ENCODE measurements at places on chromosomes 13 and 19.

GRCh38 chr13:111952032-111952431 is 114.9 kb upstream of the SOX1 start:
- no peak for DNase-seq

DNA sequence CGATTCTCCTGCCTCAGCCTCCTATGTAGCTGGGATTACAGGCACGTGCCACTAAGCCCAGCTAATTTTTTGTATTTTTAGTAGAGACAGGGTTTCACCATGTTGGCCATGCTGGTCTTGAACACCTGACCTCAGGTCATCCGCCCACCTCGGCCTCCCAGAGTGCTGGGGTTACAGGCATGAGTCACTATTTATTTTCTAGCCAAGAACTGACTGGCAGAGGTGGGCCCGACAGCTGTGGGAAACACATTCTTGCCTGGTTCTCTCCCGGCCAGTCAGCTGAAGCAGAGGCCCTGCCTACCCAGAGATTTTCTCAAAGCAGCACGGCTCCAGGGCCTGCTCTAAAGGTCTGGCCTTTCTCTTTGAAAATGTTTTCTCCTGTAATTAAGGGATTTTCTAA is 108.0 kb downstream of the KCTD15 start:
- no peak for DNase-seq

GRCh38 chr19:50933640-50934039 is 19.2 kb downstream of the KLK5 start:
- no peak for DNase-seq

DNA sequence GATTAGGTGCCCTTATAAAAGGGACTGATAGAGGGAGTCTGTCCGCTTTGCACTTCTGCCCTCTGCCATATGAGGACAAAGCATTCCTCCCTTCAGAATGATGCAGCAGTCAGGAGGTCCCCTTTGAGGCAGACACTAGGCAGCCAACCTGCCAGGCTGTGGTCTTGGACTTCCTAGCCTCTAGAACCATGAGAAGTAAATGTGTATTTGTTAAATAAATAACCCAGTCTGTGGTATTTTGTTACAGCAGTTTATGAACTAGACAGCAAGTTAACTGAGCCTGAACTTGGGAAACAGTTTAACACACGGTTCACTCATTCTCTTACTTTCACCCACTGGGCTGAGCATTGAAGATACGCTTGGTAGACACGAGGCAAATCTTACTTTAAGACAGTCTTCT is 313.2 kb downstream of the UQCRFS1 start:
- DNase-seq = no peak

- DNase-seq = no peak
These were observed 41.0 kb downstream of the CCDC70 start for GRCh38 chr13:51902776-51903175.

- no peak for DNase-seq
These were observed 13.7 kb downstream of the ACTN4 start for GRCh38 chr19:38661136-38661535.

GRCh38 chr13:99702687-99703319 is 201.5 kb downstream of the TM9SF2 start:
- no peak for DNase-seq

DNA sequence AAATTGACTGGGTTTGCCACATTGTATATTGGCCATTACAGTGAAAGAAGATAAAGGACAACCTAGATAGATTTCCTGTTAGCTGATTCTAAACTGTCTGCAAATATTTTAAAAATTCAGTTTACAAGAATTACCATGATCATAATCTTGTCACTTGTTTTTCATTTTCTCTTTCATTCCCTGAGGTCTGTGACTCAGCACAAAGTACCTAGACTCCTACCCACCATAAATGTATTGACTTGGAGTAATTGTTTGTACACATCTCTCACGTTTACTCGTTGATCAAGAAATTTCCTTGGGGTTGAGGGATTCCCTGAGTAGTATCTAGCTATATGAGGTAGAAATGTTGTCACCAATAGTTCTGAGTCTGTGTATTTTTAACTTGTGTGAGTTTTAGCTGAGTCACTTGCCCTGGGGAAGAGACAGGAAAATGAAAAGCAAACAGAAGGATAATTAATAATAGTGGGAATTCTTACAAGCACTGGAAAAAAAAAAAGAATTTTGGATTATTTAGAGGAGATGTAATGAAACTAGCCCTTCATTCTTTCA is 299.2 kb upstream of the DACH1 start:
- DNase-seq = no peak

GRCh38 chr19:13053238-13053637 is 49.4 kb downstream of the LYL1 start:
- no peak for DNase-seq

DNA sequence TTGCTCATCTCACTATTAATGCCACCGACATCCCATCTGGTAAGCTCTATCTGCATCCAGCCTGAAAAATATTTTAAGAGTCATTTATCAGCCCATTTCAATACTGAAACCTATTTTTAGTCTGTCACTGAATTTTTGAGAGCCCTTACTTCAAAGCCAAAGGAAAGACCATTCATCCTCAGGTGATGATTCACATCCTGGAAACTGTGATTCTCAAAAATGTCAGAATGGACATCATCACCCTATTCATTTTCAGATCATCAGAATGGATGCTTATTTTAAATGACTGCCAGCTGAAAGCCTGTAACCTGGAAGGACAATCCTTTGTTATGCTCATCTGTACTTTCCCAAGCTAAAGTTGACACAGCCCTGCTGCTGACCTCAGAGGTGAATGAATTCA is 27.0 kb downstream of the TNFSF11 start:
- no peak for DNase-seq

- no peak for DNase-seq
These were observed 2.4 kb downstream of the KLK1 start for GRCh38 chr19:50821248-50821612.

DNA sequence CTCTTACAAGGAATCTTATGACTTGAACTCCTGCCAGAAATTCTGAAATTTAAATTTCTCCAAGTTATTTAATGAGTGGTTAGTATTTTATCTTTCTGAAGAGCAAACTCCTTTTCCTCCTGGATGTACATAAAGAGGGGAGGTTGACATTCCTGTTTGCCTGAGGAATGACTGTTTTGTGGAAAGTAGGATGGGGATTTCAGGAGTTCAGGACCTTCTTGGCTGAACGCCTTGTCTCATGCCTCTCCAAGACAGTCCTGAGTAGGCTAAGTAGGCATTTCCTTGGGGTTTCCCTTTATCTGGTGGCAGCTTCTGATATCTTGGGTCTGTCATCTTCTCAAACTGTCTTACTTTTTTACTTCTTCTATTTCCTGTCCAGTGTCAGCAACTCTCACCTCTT is 356.6 kb downstream of the TDRD3 start:
- DNase-seq = no peak

DNA sequence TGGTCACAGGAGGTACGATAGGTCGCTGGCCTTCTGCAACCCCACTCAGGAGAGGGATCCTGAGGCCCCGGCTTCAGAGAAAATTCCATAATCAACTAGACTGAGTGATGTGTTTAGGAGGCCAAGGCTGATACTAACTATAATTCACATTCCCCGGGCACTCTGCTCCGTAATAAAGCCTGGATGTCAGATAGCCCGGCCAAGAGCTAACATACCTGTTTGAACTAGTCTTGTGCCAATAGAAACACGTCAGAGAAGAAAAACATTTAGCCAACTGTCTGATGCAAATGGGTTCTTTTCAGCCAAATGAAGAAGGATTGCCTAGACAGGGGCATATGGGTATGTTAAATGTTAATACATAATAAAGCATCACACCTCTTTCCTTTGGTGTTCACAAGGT is 204.2 kb downstream of the TSHZ3 start:
- DNase-seq = no peak

- DNase-seq = no peak
These were observed 31.1 kb upstream of the SIAH3 start for GRCh38 chr13:45882626-45883025.

DNA sequence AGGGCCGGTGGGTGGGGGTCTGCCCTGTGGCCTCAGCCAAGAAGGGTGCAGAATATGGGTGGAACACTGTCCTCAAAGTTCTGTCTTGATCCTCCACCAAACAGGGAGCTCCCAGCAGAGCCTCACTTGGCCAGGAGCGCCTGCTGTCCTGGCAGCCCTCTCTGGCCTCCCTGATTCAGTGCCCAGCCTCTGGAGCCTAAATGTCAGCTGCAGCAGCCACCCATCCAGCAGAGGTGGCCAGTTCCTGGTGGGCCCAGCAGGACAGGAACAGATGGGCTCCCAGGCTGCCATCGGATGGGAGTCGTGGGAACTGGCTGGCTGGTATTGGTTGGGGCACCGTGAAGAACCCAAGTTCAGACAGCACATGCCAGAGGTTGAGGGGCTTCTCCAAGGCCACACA is 1.8 kb upstream of the USE1 start:
- no peak for DNase-seq

- no peak for DNase-seq
These were observed 46.8 kb downstream of the CCNE1 start for GRCh38 chr19:29858621-29859020.

DNA sequence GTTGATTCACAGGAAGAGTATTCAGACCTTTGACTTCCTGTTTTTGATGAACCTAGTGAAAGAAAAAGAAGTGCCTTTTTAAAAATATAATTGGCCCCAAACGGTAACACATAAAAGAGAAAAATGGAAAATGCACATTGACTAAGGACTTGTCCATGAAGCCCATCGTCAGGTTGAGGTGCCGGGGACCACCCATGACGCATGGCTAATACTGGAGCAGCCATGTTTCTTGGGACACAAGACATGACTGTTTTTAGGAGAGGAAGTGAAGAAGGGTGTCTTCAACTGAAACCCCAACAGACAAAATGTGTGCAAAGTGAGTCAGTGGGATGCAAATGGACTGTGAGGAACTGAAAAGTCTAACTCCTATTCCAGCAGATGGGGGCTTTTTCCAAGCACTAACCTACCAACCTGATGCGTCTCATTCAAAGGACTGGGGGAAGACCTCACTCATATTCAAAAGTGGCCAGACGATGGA is 459.4 kb downstream of the FOXO1 start:
- no peak for DNase-seq

DNA sequence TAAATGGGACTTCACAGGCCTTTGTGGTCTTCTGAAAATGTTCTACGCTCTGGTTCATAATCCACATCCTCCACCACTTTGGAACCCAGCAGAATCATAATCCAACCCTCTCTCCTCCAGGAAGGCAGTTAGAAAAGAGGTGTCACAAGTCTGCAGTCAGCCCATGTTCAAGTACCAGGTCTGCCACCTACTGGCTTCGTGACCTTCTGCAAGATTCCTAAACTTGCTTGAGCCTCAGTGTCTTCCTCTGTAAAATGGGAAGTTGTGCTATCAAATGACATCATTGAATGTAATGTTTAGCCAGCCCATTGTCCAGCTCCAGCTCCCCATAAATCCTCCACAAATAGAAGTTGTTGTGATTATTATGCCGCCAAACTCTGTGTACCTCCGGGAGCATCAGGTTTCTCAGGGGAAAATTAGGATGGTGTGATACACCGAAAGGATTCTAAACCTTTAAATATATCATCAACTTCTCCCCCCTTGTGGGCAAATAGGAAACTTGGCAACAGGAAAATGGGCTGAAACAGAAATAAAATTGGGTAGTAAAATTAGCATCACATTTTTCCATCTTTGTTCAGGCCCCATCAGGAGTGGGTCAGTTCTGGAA is 109.7 kb downstream of the NUFIP1 start:
- no peak for DNase-seq

DNA sequence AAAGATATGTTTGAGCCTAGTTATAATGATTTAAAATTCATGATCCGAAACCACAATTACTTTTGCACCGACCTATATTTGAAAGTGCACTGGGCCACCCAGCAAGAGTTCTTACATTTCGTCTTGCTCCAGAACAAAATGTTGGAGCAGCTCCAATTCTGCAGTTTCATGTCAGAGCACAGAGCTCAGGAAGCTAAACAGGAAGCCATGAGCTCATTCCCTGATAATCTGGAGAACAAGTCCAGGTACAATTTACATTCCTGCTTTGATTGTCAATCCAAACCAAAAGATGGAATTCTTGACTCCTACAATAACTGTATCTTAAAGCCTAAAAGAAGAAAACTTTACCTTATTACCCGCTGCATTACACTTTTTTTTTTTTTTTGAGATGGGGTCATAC is 131.8 kb downstream of the KCTD12 start:
- DNase-seq = no peak

DNA sequence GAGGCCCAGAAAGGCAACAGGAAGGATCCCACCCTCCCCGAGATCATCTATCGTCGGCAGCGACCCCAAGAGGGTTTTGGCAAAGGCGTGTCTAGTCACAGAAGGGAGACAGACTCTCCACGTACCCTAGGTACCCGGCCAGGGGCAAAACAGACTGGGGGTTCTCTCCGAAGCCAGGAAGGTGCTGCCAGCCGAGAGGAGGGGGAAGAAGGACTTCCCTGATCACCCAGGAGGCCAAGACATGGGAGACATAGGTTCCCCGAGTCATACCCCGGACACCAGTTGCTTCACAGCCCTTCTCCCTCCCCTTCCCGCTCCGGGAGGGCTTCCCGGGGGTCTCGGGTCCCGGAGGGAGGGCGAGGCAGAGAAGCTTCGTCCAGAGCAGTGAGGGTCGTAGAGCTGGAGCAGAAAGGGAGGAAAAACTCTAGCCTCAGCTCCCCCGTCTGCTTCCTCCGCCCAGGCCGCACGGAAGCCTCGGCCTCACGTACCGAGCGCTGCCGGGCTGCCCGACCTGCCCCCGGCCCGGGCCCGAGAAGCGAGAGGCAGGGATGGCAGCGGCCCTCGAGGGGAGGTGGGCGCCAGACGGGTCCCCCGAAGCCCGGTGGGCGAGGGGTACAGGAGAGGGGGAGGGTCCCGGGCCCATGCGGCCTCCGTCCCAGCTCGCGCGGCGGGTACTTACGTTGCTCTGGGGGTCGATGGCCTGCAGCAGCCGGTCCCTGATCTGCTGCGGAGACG is 644 bp downstream of the MED26 start:
- peak; percentile 15 for DNase-seq

GRCh38 chr19:47398707-47399597 is 20.4 kb downstream of the MEIS3 start:
- no peak for DNase-seq

- no peak for DNase-seq
These were observed 164.4 kb downstream of the TM9SF2 start for GRCh38 chr13:99665711-99666110.

DNA sequence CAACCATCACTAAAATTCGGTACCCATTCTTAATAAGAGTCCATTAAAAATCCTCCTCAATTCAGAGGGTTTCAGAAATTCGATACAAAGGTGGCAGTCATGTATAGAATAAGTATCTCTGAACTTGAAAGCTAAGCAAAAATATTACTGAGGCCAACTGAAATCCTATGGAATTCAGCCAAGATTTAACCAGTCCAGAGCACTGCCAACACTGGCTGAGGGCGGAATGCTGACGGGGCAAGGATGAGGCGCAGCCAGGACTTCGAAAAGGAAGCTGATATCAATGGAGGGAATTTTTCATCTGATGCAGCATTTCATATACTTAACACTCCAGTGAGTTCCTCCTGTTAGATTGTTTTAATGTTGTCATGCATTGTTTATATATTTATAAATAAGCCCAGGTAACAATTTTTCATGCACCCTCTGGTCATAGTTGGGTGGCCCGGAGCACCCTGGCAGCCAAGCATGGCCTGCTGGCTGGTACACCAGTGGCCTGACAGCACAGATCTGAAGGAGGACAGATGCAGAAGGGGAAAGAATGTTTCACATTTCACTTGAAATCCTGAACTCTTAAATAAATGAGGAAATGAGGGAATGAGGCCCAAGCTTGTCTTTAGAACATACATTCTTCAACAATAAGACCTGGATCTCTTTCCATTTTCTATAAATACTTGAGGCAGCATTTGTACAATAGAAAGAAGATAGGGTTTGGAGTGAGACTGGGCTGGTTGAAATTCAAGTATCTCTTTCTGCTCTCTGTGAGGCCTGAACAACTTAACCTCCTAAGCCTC is 41.5 kb downstream of the WDFY2 start:
- no peak for DNase-seq

GRCh38 chr19:8343483-8343844 is 402 bp upstream of the KANK3 start:
- no peak for DNase-seq

Data from HTR-8/SVneo (cell line).